ENCODE measurements at places on chromosomes 6 and 20.

- DNase-seq, result no peak
Observed at GRCh38 chr6:129364037-129364436, 345.9 kb downstream of the ARHGAP18 start.

DNA sequence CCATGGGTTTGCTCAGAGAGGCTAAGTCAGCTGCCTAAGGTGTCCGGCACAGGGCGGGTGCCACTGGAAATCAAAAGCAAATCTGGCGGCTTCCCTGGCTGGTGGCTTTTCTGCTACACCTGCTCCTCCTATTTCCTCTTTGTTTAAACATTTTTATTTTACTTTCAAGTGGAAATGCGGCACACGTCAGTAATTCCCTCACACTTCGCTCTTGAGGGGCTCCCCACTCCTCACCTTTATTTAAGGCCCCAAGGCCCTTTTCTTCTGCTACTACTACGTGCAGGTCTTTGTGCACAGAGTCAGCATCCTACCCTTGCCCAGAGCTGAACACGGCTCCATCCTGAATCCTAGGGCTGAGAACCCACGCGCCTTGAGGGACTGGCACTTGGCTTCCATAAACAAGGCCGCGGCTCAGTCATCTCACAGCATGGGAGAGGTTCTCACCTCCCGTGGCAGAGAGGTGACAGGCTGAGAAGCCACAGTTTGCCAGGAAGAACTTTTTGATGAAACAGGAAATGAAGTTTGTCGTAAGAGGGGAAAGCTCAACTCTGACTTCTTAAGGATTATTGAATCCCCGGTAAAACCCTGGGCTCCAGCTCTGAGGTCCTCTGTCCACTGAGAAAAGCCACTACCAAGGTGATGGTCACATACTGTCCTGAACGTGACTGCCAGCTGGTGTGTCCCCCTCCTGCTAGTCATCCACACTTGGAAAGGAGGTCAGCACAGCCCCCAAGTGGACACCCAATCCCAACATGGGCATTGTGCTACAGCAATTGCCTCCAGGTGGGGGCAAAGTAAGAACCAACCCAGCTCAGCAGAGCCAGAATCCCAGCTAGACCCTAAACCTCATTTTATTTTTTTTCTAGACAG lies 48.0 kb downstream of the NFATC2 start:
- DNase-seq, result no peak

GRCh38 chr6:30244560-30244959 lies 31.4 kb upstream of the TRIM26 start:
- DNase-seq, result no peak

DNA sequence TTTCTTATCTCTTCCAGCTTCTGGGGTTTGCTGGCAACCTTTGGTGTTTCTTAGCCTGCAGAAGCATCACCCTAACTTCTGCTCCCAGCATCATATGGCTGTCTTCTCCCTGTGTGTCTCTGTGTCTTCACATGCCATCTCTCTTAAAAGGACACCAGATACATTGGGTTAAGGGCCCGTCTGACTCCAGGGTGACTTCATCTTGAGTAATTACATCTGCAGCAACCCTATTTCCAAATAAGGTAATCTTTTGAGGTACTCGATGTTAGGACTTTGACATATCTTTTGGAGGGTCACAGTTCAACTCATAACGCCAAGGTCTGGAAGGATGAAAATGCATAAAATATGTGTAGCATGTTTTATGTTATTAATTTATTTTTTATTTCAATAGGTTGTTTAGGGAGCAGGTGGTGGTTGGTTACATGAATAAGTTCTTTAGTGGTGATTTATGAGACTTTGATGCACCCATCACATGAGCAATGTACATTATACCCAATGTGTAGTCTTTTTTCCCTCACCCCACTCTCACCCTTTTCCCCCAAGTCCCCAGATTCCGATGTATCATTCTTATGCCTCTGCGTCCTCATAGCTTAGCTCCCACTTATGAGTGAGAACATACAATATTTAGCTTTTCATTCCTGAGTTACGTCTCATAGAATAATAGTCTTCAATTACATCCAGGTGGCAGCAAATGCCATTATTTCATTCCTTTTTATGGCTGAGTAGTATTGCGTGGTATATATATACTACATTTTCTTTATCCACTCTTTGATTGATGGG lies 131.1 kb downstream of the TBXT start:
- DNase-seq, result no peak

DNA sequence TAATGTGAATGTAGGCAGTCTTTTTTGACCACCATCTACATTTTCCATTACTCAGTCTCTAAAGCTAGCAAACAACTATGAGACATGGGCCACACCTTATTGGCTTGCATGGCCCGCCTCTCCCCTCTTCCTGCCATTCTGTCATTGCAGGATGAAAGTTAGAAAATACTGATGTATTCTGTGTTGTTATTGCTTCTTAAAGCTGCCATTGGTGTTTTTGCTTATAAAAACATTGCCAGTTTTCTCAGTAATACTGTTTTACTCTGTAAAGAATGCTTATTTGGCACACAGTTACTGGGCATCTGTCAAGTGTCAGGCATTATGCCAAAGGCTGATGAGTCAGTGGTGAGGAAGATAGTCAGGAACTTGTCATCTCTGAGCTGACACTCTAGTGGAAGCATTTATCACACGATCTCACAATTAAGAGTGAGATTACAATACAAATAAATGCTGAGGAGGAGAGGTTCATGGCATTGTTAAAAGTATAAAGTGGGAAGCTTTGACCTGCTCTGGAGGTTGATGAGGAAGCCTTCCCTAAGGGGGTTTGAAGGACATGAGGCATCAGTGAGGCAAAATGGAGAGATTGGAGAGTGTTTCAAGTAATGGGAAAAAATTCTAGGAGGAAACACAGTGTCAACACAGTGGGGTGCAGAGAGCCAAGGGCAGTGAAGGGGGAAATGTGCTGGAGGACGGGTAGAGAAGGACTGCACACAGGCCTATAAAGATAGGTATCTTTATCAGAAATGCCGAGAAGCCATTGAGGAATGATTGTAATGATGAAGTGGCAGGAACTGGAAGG lies 14.7 kb downstream of the KLHL32 start:
- DNase-seq, result no peak

DNA sequence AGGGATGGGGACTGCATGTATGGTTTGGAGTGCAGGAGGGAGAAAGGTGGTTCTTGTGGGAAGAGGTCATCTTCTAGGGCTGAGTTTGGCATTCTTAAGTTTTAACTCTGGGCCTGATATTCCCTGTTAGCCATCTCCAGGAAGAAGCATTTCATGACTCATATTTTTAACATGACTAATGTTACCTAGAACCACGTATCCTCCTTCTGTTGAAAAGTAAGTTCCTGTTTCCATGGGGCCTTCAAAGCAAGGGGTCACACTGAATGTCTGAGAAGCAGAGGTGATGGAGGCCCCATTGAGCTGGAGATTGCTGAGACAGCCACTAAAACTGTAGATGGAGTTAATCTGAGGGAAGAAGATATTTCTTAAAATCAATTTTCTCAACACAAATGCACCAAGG lies 30.2 kb downstream of the FAM229B start:
- no peak for DNase-seq

DNA sequence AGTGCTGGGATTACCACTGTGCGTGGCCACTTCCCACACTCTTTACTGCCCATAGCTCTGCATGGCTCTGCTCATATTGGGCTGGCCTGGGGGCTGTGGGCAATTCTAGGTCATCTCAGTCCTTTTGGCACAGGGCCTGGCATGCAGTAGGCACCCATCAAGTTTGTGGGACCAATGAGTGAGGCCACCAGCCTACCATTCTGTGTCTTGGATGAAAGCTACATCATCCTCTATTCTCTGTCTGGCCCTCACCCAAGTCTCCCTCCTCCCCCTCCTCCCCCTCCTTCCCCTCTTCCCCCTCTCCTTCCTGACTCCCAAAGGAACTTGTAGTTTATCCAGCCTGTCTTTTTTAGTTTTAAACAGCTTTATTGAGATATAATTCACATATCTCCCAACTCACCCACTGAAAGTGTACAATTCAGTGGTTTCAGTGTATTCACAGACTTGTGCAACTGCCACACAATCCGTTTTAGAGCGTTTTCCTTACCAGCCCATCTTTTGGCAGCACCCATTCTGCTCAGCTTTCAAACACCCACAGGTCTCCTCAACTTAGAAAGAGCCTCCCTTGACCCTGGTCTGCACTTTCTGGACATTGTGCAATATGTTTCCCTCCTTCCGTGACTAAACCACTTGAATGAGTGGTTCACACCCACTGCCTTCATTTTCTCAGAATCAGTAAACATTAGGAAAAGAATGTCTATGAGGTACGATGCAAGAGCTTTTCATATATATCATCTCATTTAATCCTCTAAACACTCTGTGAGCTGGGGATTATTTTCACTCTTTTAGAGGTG lies 21.5 kb upstream of the MRPS18A start:
- no peak for DNase-seq

GRCh38 chr20:37575884-37576283 lies 48.2 kb upstream of the BLCAP start:
- DNase-seq, result no peak

- DNase-seq, result no peak
Observed at GRCh38 chr6:158205169-158205944, 37.2 kb downstream of the GTF2H5 start.

DNA sequence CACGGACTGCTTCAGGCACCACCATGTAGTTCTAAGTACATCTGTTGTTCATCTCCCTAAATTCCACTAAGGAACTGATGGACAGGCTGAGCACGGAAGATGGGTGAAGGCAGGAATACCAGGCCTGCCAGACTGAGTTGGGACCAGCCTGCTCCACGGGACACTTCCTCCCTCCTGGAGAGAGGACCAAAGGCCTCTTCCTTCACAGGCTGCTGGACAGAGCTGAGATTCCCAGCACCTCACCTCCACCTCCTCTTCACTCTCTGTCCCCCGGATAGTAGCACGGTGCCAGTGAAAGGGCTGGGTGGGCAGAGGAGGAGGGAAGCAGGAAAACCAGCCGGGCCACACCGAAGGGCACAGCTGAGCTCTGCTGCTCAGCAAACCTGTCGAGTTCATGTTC lies 22.9 kb upstream of the TCFL5 start:
- DNase-seq, result no peak

- no peak for DNase-seq
Observed at GRCh38 chr20:50144362-50144761, 9.2 kb downstream of the PEDS1 start.

DNA sequence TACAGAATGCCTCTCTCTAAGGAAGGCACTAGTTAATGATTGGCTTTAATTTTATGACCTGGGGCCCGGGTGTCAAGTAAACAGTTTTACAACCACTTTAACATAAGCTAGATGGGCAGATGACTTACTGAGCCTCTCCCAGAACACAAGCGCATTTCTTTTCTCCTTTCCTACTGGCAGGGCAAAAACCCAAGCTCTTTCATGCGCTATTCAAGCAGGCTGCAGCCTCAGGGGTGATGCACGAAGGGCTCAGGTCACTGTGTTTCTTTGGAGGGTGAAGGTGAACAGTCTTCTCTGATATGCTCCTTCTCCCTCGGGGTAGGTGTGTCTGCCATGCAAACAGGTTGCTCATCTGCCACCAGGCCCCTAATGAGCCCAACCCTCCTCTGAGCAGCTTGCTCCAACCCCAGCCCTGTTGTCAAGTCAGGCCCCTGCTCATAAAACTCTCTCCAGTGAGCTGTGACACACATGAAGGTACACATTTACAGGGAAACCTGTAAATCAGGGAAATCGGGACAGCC lies 73.5 kb upstream of the CDH4 start:
- no peak for DNase-seq

DNA sequence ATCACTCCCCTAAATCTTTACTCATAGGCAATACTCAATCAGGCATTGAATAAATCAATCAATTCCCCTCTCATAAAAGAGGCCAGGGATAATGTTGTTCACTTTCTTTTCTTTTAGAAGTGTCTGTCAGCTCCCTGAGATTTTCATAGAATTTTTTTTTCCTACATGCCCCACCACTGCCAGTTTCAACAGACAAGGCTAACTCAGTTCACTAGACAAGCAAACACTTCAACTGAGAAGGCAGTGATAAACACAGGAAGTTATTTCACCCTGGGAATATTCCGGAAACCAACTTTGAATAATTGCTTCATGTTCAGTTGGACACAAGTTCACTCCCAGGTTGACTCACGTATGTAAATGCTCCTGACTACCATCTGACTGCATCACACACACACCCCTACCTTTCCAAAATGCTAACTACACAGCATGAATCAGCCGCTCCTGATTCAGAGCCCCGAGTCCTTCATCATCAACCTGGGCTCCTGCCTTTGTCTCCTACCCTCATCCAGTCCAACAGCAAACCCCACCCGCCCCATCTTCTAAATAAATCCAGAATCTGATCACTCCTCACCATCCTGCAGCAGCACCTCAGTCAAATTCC lies 143.9 kb downstream of the BCAS1 start:
- no peak for DNase-seq

DNA sequence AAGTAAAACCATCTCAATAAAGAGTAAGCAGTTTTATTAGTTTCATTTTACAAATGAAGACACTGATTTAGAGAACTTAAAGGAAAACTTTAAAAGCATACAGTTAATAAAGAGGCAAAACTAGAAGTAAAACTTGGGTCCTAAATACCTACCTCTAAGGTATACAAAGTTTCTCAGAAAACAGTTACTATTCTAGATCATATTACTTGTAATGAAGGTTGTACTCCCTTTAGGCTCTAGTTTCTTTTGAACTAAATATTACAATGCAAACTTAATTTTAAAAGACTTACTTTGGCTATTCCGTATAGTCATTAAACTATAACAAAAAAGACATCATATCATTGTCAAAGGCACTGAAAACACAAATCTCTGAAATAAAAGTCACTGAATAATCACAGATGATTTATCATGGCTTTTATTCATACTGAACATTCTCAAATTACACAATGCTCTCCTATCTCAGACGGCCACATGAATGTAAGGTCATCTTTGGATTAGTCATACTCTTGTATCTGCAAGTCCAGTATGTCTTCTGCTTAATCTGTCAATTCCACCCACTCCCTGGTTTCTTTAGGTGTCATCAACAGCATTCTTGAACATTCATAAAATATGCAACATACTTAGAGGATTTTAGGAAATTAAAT lies 361.6 kb upstream of the RUNX2 start:
- no peak for DNase-seq

DNA sequence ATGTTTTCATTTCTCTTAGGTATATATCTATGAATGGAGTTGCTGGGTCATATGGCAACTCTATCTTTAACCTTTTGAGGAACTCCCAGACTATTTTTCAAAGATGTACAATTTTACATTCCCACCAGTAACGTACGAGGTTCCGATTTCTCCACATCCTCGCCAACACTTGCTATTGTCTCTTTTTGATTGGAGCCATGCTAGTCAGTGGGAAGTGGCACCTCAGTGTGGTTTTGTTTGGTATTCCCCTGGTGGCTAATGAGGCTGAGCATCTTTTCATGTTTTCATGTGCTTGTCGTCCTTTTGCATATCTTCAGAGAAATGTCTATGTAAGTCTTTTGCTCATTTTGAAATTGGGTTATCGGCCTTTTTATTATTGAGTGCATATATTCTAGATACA lies 178.6 kb upstream of the EXOC2 start:
- DNase-seq, result no peak

- no peak for DNase-seq
Observed at GRCh38 chr6:81795890-81796289, 43.4 kb upstream of the TENT5A start.

DNA sequence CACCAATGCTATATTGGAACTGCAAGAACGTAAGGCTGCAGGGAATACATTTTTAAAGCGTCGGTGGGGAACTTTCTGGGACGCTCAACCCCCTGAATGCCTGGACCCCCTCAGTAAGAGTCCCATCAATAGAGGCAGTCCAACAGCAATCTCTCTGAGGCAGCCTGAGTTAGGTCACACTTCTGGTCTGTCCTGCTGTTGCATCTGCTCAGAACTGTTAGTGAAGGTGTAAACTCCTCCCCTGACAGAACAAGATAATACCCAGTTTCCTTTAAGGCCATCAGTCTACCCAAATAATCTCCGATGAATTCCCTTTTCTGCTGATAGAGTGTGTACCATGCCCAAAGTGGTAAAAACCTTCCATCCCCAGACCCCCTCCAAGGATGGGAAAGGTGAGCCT lies 1.1 kb upstream of the RNGTT start:
- DNase-seq, result no peak

Measured in stimulated activated CD8-positive, alpha-beta memory T cell treated with anti-CD3 and anti-CD28 coated beads, Interleukin-15, amount 100 ng/mL, for 4 hours (primary cell).